A549 treated with dexamethasone at 1 μM for 4 hours (cell line): ENCODE measurements at places on chromosomes 13 and 19. TPM values are rescaled to one million over a fixed set of nuclear protein-coding genes. Genes with fewer than 3 reads are reported as not detected.

Gene CARM1
- 36.7 to 54.6 TPM (median 52.1 TPM) in 5 replicates for total RNA-seq

Gene ZNF536
- total RNA-seq, result 0.04 TPM in 1 of 5 replicates, not detected in the others

Gene GMIP
- 4.6 to 6.2 TPM (median 5.2 TPM) in 5 replicates for total RNA-seq

Gene NLRP4
- not detected in 5 replicates for total RNA-seq

Gene RGS9BP
- 0.32 to 0.41 TPM (median 0.35 TPM) in 5 replicates for total RNA-seq
